ENCODE measurements at places on chromosomes 7 and 10.

DNA sequence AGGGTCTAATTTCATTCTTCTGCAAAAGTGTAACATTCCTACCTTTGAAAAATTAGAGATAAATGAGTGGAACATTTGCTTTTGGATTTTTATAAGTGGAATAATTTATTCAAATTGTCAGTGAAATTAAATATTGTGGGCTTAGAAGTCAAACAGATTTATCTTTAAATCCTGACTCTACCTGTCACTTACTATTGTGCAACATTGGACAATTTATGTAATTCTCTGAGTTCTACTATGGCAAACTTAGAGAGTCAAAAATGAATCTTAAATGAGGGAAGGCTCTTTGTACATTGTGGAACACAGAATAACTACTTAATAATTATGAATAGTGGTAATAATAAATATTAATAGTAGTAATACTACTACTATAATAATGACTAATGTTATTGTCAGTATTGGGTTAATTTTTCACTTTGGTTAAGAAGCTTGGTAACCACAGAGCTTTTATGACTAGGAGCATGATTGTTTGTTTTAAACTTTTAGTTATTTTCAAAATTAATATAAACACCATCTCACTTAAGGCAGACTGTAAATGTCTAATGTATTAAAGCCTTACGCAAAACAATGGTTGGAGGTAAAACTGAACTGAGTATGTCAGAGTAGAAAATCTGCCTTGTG is 70.0 kb downstream of the PRKG1 start:
- no peak for DNase-seq

- DNase-seq, result no peak
These were observed 481.6 kb downstream of the RPS24 start for GRCh38 chr10:78515038-78515872.

DNA sequence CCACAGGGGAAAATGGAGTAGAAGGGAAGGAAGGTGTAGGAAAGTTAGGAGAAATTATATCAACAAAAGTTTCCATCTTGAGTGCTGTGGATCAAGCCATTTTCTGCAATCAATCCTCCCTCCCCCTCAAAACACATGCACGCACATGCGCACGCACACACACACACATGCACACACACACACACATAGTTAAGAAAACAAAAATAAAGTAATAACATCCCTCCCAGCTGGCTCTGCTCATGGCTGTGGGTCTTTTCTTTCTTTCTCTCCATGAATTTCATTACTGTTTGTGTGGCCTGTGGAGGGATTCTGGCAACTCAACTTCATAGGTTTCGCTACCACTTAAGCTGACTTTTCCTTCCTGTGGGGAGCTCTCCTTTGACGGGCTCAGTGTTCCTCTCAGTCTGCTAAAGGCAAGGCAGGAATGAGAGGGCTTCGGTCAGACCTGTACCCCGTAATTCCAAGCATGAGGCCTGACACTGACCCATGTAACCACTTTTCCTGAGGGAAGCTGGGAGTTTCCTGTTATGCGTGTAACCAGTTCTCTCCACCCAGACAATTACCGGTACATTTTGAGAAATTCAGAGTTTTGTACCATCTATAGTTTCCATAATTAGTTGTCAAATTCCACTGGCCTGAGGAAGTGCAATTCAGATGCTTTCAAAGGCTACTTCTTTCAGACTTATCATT is 79.8 kb downstream of the ZNF92 start:
- no peak for DNase-seq

- DNase-seq, result no peak
These were observed 47.1 kb upstream of the ZNRF2 start for GRCh38 chr7:30237271-30237695.
